ENCODE measurements at places on chromosomes 11 and 22.
A peak's percentile ranks its signal among the peaks of the same experiment; 100 is the strongest.

- no peak overlapping the region for H3K27ac ChIP-seq
- peaks cover 14% of the 10 kb centered on the region for H3K4me1 ChIP-seq
- peaks cover 33% of the 10 kb centered on the region for H3K36me3 ChIP-seq
- H3K27me3 ChIP-seq, result no peaks in the 10 kb centered on the region
- H3K4me3 ChIP-seq, result no peak overlapping the region
Observed at GRCh38 chr22:47022475-47022874, 260.0 kb downstream of the TBC1D22A start.

DNA sequence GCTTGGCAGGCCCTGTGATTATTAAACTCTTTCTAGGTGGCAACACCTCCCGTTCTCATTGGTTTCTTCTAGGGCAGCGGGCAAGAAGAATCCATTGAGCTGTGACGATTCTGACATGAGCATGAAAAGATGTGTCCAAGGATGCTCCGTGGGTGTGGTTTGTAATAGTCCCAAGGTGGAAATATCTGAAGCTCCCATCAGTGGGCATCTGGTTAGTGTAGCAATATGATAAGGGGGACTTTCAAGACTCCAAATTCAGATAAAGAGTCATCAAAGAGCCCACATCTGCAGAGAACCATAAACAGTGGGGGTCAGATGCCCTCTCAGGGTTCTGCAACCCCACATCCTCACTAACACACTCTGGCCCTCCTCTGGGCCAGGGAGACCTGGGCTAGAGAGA, 42.6 kb downstream of the TST start:
- H3K4me1 ChIP-seq, result peaks cover 9% of the 10 kb centered on the region
- H3K27ac ChIP-seq, result no peak overlapping the region
- no peak for DNase-seq
- H3K4me3 ChIP-seq, result no peak overlapping the region

- no peaks in the 10 kb centered on the region for H3K36me3 ChIP-seq
- H3K27ac ChIP-seq, result no peak overlapping the region
- DNase-seq, result no peak
- H3K27me3 ChIP-seq, result peaks cover 2% of the 10 kb centered on the region
Observed at GRCh38 chr11:126951465-126951864, 49.1 kb downstream of the KIRREL3 start.

DNA sequence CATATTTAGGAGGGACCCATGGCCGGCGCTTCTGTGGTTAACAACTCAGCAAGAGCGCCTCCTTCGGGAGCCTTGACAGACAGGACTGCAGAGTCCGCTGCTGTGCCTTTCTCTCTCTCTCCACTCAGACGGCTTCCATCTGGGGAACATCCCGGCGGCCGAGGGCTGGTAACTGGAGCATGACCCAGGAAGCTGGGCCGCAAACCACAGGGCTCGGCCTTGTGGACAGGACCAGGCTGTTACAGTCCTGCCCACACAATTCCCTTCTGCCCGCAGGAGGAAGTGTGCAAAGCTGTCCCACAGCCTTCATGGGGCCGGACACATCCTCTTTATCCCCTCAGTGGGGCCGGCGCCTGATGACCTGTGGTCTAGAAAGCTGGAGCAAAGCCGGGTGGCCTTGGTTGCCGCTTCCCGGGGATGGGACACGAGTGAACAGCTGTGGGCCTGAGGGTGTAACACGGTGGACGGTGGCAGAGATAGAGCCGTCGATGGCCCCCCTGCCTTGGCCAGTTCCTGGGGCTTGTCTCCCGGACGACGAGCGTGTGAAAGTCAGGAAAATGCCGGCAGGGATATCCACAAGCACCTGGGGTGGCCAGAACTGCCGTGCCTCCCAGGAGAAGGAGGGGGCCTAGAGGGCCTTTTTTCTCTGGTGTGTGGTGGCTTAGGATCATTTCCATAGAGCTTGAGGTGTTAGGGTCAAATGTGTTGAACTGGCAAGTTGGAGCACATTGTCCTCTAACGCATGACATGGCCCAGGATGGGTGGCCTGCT, 50.1 kb downstream of the FBLN1 start:
- no peak overlapping the region for H3K27ac ChIP-seq
- no peak overlapping the region for H3K4me3 ChIP-seq
- no peaks in the 10 kb centered on the region for H3K36me3 ChIP-seq
- no peaks in the 10 kb centered on the region for H3K4me1 ChIP-seq
- no peak for DNase-seq

DNA sequence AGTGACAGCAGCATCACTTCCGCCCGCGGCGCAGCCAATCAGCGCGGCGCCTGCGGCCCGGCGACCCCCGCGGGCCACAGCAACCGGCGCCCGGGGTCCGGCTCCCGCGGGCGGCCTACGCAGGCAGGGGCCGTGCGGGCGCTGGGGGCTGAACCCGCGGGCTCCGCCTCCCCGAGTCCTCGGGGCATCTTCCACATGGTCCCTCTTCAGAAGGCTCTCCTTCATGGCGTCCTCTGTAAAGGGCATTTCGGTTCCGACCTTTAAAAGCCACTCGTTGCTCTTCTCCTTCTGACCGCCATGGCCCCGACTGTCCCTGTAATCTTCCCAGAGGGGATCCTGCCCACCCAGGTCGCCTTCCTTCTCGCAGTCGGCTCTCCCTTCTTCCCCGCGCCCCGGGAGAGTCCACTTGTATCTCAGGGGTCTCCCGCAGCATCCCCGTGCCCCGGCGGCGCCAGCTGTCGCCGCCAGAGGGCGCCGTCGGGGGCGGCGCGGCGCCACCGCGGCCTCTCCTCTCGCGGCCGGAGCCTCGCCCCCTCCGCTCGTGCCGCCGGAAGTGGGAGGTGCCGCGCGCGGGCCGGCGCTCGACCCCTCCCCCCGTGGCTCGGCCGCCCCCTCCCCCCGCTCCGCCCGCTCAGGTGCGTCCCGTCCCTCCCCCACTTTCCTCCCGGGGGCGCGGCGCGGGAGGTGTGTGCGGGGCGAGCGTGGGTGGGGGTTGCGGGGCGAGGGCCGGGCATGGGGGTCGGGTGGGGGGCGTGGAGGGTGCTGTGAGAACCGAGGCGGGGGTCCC, at the start of gene RNF214:
RNF214 (plus strand) TSS at position 580 of the 787 bp plus-strand sequence. CDS start 1,602 bp downstream, outside the sequence.
- H3K27ac ChIP-seq, result peak within 1 kb of the TSS; percentile 100
- peaks cover 32% of the 10 kb centered on the region for H3K36me3 ChIP-seq
- H3K4me1 ChIP-seq, result peaks cover 38% of the 10 kb centered on the region
- DNase-seq, result peak; percentile 93

GRCh38 chr11:130668751-130669150, 220.3 kb downstream of the ADAMTS15 start:
- H3K27me3 ChIP-seq, result no peaks in the 10 kb centered on the region
- H3K4me1 ChIP-seq, result no peaks in the 10 kb centered on the region
- no peaks in the 10 kb centered on the region for H3K36me3 ChIP-seq
- no peak overlapping the region for H3K27ac ChIP-seq
- no peak overlapping the region for H3K4me3 ChIP-seq
- DNase-seq, result no peak

DNA sequence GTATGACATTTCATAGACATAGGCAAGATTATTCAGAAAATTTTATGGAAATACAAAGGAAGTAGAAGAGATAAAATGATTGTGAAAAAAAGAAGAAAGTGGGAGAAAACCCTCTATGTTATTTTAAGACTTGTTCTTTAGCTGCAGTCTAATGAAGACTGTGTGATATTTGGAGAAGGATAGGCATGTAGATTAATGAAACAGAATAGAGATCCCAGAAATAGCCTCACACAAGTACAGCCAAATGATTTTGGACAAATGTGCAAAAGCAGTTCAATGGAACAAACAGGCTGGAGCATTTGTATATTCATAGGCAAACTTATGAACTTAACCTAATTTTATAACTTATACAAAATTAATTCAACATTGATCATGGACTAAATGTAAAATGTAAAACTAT, 14.3 kb downstream of the ANO5 start:
- H3K4me1 ChIP-seq, result no peaks in the 10 kb centered on the region
- no peaks in the 10 kb centered on the region for H3K27me3 ChIP-seq
- H3K27ac ChIP-seq, result no peak overlapping the region
- no peaks in the 10 kb centered on the region for H3K36me3 ChIP-seq
- no peak for DNase-seq
- H3K4me3 ChIP-seq, result no peak overlapping the region

GRCh38 chr11:116065986-116066385, 561.8 kb upstream of the CADM1 start:
- DNase-seq, result no peak
- H3K4me1 ChIP-seq, result no peaks in the 10 kb centered on the region
- no peak overlapping the region for H3K4me3 ChIP-seq
- H3K36me3 ChIP-seq, result no peaks in the 10 kb centered on the region
- H3K27ac ChIP-seq, result no peak overlapping the region

GRCh38 chr11:106193956-106194355, 116.5 kb downstream of the AASDHPPT start:
- H3K4me3 ChIP-seq, result no peak overlapping the region
- no peaks in the 10 kb centered on the region for H3K27me3 ChIP-seq

DNA sequence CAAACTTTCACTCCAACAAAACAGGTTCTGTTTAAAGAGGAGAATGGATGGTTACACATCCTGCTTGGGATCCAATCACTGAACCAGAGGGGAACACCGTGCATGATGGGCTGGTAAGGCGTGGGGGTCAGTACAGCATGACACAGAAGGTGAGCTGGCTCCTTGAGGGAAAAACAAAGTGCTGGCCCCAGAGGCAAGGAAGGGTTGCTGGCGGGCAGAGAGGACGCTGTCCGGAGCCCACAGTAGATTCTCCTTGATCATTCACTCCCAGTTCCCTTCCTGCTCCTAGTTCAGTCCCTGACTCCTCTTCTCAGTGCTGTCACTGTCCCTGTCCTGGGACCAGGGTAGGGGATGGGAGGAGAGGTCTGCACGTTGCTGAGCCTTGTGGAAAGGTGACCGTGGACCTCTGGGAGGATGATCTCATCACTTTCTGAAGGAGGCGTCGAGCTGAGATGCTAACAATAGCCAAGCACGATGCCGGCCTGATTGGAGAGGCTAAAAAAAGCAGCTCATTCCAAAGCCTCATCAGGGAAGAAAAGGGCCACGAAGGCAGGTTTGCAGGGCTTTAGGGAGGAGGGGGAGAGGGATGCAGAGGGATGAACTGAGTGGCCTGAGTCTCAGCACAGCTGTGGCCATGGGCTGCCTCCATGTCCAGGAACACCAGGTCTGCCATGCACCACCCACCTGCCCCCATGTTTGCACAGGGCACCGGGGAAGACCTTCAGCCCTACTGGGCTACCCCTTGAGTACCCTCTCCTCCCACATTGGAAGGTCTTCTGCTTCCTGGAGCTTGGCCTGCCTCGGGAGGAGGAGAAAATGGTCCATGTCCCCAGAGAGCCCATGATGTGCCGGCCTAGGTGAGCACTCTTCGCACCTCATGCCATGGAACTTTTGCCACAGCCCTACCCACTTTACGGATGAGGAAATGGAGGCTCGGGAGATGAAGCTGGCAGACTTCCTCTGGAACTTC, 72.7 kb upstream of the RTL6 start:
- H3K27me3 ChIP-seq, result peaks cover 10% of the 10 kb centered on the region
- no peaks in the 10 kb centered on the region for H3K4me1 ChIP-seq
- no peak overlapping the region for H3K27ac ChIP-seq
- no peaks in the 10 kb centered on the region for H3K36me3 ChIP-seq

DNA sequence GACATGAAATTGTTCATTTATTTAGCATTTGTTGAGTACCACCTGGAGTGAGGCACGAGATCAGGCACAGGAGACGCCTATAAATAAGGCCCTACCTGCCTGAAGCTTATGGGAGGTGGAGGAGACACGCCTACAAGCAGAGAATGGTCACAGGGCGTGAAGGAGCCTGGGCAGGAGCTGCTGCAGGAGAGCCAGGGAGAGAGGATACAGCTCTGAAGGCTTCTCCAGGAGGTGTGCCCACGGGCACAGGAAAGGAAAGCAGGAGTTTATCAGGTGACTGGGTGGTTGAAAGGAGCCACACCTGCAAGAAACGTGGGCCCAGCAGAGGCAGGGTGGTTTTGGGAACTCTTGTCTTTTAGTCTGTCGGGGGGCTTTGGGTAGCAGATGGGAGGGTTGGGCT, 70.3 kb downstream of the BMAL1 start:
- DNase-seq, result no peak
- H3K36me3 ChIP-seq, result peaks cover 12% of the 10 kb centered on the region
- peak overlapping the region; percentile 22 for H3K27ac ChIP-seq
- no peak overlapping the region for H3K4me3 ChIP-seq
- H3K27me3 ChIP-seq, result no peaks in the 10 kb centered on the region

DNA sequence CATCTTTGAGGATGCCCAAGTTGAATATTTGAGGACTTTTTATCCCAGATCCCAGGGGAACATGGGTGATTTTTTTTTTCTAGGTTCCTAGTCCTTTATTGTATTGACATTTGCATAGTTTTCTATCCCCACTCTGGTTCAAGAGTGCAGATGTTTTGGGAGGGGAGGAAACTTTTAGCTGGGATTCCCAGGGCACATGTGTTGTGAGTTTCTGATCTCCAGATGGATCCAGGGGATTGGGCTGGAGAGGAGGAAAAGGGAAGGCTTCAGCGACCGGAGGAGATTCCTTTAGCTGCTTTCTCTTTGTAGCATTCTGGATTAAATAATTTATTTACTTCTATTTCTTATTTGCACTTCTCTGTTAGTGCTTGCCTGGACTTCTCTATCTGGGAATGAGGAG, 14.7 kb upstream of the SORL1-AS1 start:
- H3K4me3 ChIP-seq, result peak overlapping the region; percentile 72
- no peaks in the 10 kb centered on the region for H3K27me3 ChIP-seq
- H3K27ac ChIP-seq, result peak overlapping the region; percentile 78
- peaks cover 31% of the 10 kb centered on the region for H3K36me3 ChIP-seq

DNA sequence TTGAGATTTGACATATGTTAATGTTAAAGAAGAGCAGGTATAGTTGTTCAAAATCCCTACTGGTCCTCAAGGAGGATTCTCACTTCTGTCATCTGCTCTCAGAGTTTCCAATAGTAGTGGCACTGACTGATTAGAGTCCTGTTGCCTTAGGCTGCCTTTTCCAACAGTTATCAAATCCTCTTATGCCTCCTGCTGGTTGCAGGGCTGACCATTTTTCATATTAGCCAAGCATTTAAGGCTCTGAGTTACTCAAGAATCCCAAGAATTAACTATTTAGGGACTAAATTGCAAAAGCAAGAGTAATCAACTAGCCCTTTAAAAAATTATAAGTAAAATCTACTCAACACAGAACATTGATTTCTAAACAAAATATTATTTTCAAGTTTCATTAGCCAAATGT, 212.0 kb upstream of the CHORDC1 start:
- H3K4me3 ChIP-seq, result no peak overlapping the region
- no peaks in the 10 kb centered on the region for H3K27me3 ChIP-seq
- H3K27ac ChIP-seq, result no peak overlapping the region
- H3K36me3 ChIP-seq, result no peaks in the 10 kb centered on the region
- H3K4me1 ChIP-seq, result no peaks in the 10 kb centered on the region

GRCh38 chr22:48310289-48310688, 1517.4 kb downstream of the BRD1 start:
- no peak overlapping the region for H3K4me3 ChIP-seq
- H3K4me1 ChIP-seq, result no peaks in the 10 kb centered on the region
- no peak for DNase-seq
- no peaks in the 10 kb centered on the region for H3K36me3 ChIP-seq

Data from activated CD4-positive, alpha-beta T cell treated with anti-CD3 and anti-CD28 coated beads, Interleukin-2, amount 10 ng/mL, durations not matched to agents 24 days and 14 days (primary cell).